ENCODE measurements at places on chromosomes 4 and X. TPM values are rescaled to one million over a fixed set of nuclear protein-coding genes. Genes with fewer than 3 reads are reported as not detected.

DNA sequence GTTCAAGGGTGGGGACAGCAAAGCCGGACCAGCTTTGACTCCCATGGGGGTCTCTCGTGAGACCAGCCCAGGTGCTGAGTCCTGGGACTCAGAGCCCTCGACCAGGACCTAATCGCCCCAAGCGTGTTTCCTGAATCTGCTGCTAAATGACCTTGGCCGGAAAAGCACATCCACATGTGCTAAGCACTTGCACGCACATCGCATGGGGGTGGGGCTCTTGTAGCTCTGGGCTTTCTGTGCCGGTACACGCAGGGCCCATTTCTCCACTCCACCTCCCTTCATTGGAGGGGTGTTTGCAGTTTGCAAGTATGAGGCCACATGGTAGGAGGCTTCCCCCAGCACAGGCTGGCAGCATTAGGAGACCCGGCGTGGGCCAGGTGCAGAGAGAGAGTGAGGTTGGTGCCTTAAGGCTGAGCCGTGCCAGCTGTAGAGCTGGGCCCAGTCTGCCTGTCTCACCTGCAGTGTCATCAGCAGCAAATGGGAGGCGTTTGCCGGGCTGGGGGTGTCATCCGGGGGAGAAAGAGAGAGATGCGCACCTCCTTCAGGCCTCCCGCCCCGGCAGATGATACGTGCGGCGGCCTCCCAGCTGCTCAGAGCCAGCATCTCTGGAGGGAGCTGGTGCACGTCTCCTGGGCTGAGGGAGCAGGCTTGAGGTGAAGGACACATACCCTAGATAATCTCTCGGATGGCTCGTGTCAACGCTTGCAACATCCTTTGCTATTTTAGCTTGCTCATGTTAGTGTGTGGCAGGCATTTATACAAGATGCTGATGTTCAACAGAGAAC lies 45.2 kb upstream of the CLCN4 start:
- no peak for DNase-seq

KIAA1210 gene
- total RNA-seq: 0.69 TPM

UGT2A1 gene
- not detected for total RNA-seq

TCEAL8 gene
- total RNA-seq: 202 TPM

GCNA gene
- total RNA-seq: 3.0 TPM
